ENCODE measurements at places on chromosomes 6 and 20. TPM values are rescaled to one million over a fixed set of nuclear protein-coding genes. Genes with fewer than 3 reads are reported as not detected.

Gene KIAA1755
- total RNA-seq: 3.2 TPM

- DNase-seq: no peak
Measured at GRCh38 chr6:125528621-125529041, 220.8 kb upstream of the HEY2 start.

DNA sequence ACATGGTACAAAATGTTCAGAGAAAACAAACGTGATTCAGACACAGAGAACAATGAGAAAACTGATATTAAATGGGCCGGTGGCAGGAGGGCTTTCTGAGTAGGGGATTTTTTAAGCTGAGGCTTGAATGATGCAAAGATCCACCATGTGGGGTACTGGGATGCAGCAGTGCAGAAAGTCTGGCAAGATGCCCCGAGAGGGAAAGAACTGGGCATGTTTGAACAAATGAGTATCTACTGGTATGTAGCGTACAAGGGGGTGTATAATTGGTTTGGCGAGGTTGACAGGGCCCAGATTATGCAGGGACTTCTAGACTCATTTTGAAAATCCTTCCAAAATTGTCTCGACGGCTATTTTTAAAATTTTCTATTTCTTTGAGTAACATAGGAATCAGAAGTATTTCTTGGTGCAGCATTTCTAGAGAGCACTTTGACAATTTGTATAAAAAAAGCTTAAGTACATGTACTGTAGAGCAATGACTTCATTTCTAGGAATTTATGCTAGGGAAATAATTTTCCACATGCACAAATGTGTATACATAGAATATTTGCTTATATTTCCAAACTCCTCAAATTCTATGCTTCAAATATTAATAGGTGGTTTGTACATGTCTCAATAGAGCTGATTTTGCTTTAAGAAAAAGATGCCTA lies 119.6 kb upstream of the DOK5 start:
- no peak for DNase-seq

- no peak for DNase-seq
Measured at GRCh38 chr6:169339025-169339424, 85.4 kb upstream of the THBS2 start.

- no peak for DNase-seq
Measured at GRCh38 chr6:166206510-166207283, 39.0 kb upstream of the TBXT start.

DNA sequence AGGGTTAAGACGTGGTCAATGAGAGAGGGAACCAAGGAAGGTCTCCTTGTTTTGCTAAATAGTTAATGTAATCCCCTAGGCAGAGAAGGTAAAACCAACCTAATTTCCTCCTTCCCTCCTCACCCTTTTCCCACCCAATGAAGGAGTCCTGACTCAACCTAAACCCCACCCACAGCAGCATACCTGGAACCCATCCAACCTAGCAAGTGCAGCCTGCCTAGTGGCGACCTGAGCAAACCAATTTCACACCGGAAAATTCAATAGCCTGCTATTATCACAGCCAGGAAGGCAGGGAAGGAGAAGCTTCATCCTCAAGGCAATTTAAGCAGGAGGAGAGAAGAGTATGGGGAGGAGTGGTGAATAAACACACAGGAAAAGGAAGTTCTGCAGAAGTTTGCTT lies 46.9 kb downstream of the OSTM1 start:
- DNase-seq: no peak

DNA sequence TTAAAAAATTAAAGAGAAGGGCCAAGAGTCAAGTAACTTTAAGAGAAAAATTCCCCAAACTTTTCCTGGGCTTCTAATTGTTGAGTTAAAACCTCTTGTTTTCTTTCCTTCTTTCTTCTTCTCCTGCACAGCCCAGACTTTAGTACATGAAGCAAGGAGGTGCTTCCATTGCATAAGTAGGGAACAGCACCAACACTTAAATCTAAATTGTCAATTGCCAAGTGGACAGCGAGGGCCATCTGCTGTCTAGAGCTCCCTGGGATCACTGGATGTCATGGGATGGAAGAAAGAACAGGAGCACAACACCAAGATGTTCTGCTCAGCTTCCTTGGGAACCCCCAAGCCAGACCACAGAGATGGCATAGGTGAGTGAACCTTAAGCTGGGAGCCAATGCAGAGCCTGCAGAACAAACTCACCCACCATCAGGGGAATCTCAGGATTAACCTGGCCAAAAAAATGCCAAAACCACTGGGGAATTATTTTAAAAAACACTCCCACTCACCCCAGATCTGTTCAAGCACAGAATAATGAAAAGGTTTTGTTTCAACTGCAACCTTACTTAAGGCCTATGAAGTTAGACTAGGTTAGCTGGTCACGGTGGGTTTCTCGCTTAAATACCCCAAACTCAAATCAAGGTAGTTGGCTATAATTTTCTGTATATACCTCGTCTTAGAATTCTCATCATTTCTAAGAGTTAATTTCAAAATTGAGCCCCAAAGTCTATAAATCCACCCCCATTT lies 67.8 kb downstream of the TNFRSF21 start:
- DNase-seq: no peak

Gene CLPSL1
- not detected for total RNA-seq

Gene BFSP1
- 0.57 TPM for total RNA-seq

GRCh38 chr6:82182756-82183155 lies 64.8 kb downstream of the IBTK start:
- DNase-seq: no peak

Gene SRSF12
- not detected for total RNA-seq

GRCh38 chr6:44569931-44570385 lies 182.5 kb downstream of the CDC5L start:
- no peak for DNase-seq

Gene ADGRG6
- total RNA-seq: 35.0 TPM

DNA sequence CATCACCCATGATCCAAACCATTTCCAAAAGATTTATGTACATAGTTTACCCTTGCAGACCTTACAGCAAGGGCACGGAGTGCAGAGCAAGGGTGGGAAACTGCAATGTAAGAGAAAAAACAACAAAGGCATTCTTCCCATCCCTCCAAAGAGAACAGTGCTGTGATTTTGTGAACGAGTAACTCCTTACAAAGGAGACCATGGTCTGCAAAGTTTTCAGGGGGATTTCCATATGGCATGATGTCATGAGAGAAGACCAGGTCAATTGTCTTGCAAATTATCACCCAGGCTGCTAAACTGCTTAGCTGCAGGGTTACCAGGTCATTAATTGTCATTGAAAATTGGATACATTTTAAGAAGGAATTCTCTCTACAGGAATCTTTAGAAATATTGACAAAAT lies 58.3 kb downstream of the LAMP5 start:
- DNase-seq: no peak

DNA sequence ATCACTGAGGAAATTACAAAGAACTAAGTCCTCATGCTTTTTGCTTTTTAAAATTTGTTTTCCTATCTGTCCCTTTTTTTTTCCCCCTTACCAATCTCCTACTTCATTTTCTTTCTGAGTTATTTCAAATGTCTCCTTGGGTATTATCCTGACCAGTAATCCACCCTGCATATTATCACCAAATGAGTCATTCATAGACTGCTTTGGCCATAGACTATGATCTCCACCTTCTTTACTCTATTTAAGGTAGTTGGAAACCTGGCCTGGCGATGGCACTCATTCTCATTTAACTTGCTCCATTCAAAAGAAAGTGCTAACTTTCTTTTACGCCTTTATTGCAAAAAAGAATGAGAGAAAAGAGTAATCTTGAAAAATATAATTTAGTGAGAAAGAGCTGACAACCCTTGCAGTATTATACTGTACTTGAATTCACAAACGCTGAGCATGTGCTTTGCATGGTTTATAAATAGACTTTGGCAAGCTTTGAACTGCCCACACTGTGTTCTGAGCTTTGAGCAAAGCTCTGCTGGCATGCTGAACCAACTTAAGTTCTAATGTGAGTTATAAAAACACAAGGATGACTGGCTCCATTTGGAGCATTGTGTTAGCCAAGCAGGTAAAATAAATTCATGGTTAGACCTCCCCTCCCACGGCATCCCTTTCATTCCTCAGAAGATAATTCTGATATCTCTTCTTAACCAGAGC lies 198.9 kb downstream of the NKAIN2 start:
- no peak for DNase-seq

DNA sequence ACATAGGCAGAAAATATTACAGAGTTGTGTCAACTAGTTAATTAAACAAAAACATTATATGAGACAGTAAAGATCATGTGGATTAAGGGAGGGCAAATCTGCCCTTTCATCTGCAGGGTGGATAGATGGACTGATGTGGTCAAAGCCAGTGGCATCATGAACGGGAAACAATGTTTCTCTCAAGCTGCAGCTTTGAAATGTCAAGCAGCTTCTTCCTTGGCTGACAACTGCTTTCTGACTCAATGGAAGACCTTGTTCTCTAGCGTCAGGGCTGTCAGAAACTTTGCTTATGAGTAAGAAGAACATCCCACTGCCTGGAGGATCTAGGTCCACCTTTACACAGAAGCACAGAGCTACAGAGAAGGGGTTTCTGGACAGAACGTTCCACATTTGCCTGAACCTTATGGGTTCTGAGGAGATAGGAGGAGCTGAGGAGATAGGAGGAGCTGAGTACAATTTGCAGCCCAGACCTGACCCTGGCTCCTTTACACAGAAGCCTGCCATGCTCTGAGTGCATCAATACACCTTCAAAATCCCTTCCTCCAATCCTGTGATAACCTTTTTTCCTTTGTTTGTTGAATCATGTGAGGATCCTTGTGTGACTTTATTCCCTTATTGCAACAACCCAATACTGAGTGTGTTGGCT lies 6.1 kb downstream of the CST5 start:
- DNase-seq: no peak

Gene TCP11
- not detected for total RNA-seq

DNA sequence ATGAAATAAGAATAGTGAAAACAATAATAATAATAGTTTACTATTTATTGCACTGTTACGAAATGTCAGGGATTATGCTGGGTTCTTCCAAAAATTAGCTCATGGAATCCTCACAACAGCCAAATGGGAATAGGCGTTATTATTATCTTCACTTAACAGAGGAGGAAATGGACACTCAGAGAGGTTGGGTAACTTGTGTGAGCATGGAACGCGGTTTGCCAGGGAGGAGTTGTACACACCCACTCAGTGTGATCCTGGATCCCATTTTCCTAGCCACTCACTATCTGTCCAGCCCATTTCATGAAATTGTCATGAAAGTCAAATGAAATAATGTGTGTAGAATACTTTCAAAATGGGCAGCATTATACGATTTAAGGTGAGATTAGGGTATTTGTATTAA lies 4.6 kb downstream of the NELFCD start:
- peak; percentile 31 for DNase-seq

- no peak for DNase-seq
Measured at GRCh38 chr6:167146977-167147376, 10.8 kb downstream of the GPR31 start.

Gene FAM83D
- total RNA-seq: 13.5 TPM

DNA sequence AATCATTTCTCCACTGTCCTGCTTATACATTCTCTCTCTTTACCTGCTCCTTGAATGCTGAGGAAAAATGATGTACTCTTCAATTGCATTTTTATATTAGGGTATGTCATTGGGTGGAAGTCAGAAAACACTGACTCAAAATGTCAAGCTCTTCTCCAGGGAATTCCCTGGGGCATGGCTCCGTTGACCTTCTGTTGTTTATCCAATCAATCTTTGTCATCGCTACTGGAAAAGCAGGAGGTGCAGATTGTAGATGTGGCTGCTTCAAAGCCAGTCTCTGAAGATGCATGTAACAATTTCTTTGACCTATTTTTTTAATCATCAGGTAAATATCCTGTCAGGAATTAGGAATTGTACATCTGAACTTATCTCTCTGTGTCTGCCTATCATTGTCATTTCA lies 63.9 kb upstream of the TENT5A start:
- no peak for DNase-seq

Gene LST1
- not detected for total RNA-seq

Gene TGM2
- 110 TPM for total RNA-seq

DNA sequence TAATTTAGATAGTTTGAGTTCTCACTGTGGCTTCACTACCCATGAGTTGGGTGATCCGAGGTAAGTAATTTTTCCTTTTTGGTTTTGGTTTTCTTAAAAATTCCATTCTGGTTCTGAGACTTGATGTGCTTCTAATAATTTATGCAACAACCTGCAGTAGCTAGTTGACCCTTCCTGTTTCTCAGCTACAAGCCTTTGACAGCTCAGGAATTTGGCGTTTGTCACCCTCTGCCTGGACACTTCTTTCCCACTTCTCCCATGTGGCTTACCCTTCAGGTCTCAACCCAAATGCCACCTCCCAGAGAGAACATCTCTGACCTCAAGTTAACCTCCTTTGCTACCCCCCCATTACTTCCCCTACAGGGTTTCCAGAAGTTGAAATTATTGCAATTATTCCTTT lies 49.7 kb upstream of the TSHZ2 start:
- no peak for DNase-seq

DNA sequence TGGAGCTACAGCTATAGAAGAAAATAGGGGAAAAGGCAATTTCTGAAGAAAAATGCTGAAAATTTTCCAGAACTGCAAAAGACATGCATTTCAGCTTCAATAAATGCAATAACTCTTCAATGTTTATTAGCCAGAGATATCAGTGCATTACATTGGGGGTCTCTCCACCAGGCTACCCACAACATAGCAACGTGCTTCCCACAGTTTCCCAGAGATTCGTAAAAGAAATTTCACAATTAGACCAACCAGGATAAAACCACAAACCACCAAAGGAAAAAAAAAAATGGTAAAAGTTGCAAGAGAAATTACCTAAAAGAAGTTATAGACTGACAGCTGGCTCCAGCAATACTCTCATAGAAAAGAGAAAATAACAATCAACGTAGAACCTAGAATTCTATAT lies 16.0 kb downstream of the LY86 start:
- DNase-seq: no peak

DNA sequence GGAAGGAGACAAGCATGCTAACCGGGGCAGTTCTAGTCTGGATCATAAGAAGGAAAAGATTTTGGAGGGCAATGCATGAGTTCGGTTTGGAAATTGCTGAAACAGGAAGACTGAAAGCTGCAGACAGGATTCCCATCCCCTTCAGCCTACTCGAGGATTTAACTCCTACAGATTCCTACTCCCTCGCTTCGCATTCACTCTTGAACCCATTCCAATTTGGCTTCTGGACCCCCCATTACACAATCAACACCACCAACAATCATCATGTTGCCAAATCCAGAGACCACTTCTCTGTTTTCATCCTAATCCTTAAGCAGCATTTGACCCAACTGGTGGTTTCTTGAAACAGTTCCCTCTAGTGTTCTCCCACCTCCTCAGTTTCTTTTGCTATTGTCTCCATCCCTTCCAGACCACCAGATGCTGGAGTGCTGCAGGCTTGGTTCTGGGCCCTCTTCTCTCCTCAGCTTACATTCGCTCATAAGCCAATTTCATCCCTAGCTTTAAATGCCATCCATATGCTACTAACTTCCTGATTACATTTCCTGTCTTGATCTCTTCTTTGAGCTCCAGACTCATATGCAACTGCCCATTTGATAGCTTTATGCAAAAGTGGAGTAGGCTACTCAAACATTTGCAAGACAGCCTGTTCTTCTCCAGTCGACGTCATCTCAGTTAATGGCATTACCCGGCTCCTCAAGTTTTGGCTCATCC lies 66.5 kb downstream of the DTNBP1 start:
- DNase-seq: no peak

DNA sequence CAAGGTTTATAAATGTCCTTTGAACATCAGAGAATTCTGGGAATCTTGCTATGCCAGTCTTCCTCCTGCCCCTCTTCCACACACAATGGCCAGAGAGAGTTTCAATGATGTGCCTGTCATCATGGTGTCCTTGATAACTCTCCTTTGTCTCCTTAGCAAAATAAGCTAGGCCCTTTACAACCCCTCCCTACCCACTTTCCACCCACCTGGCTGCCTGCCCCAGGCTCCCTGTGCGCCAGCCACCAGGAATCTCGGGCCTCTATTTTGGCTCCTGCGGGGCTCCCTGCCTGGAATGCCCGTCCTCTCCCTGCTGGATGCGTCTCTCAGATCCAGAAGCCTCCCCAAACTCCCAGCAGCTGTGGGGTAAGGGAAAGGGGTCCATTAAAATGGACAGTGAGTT lies 60.9 kb downstream of the NCR2 start:
- no peak for DNase-seq

All from Peyer's patch (tissue), 4 donors.